ENCODE measurements at places on chromosomes 6 and 20. TPM values are rescaled to one million over a fixed set of nuclear protein-coding genes. Genes with fewer than 3 reads are reported as not detected.
A peak's percentile ranks its signal among the peaks of the same experiment; 100 is the strongest.

Gene DEFB115
- total RNA-seq = not detected

Gene CCM2L
- total RNA-seq = 13.8 TPM

Gene ZBTB46
- total RNA-seq = 24.0 TPM

GRCh38 chr6:161926324-161926723 lies 652.5 kb upstream of the AGPAT4 start:
- DNase-seq = no peak

- no peak for DNase-seq
Measured at GRCh38 chr6:16236631-16237199, 1.7 kb upstream of the GMPR start.

DNA sequence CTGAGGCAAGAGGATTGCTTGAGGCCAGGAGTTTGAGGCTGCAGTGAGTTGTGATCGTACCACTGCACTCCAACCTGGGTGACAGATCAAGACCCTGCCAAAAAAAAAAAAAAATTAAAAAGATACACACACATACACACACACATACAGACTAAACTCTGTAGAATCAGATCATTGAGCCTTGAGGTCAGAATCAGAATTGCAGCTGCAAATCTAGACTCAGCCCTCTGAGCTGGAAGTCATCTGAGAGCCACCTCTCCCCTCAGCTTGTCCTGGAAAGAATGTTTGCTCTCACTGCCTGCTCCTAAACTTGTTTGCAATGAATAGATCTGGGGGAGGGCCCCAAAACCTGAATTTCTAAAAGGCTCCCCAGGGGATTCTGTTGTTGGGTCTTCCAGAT lies 41.4 kb upstream of the ANGPT4 start:
- no peak for DNase-seq

Gene DLL1
- 11.9 TPM for total RNA-seq

GRCh38 chr6:169075915-169076654 lies 177.6 kb downstream of the THBS2 start:
- DNase-seq = no peak

- DNase-seq = no peak
Measured at GRCh38 chr20:39047417-39047985, 85.4 kb downstream of the DHX35 start.

DNA sequence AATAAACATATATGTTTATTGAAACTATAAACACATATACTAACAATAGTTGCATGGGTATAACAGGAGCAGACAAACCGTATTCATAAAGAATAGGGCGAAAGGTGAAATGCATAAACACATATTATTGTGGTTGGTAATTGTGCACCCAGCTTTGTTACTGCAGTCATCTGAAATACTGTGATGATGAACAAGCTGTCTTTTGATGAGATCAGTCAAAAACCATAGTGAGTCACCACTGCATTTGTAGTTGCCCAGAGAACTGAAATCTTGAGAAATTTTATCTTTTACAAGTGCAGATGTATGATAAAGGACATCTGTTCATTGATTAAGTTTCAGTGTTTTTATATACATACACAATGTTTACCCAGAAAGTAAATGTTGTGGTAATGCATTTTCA lies 133.7 kb downstream of the MYO6 start:
- no peak for DNase-seq

Gene LTB
- 18.5 TPM for total RNA-seq

DNA sequence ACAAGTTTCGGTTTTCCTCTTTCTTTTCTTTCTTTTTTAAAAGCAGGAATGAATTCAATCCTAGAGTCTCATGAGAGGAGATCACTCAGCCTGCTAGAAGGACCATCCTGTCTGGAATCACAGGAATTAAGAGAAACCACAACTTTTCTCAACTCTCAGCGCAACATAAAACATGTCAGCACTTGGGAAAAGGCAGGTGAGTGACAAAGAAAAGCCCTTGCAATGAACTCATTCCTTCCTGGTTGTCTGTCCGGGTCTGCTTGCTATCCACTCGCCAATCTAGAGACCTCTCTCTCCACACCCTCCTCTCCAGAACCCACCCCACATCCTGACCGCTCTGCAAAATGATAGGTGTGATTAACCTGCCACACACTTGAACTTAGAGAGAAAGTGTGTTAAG lies 253.8 kb downstream of the LY86 start:
- no peak for DNase-seq

Gene CLPSL2
- not detected for total RNA-seq

DNA sequence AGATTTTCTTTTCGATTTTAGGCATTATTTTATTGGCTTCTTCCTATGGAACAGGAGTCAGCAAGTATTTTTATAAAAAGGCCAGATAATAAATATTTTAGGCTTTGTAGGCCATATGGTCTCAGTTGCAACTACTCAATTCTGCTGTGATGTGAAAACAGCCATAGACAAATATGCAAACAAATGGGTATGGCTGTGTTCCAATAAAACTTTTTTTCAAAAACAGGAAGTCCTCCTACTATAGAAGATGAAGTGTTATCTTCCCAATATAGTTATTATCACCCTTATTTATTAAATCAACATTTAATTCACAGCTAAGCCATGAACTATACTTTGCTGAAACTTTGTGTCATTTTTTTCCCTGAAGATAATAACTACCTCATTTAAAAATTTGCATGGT lies 57.2 kb downstream of the CHD6 start:
- DNase-seq = no peak

GRCh38 chr6:40599555-40599954 lies 12.4 kb upstream of the LRFN2 start:
- DNase-seq = no peak

Gene CST7
- 3.7 TPM for total RNA-seq

GRCh38 chr6:39068391-39068790 lies 19.8 kb downstream of the GLP1R start:
- no peak for DNase-seq

- DNase-seq = no peak
Measured at GRCh38 chr6:132902901-132903300, 88.5 kb downstream of the RPS12 start.

DNA sequence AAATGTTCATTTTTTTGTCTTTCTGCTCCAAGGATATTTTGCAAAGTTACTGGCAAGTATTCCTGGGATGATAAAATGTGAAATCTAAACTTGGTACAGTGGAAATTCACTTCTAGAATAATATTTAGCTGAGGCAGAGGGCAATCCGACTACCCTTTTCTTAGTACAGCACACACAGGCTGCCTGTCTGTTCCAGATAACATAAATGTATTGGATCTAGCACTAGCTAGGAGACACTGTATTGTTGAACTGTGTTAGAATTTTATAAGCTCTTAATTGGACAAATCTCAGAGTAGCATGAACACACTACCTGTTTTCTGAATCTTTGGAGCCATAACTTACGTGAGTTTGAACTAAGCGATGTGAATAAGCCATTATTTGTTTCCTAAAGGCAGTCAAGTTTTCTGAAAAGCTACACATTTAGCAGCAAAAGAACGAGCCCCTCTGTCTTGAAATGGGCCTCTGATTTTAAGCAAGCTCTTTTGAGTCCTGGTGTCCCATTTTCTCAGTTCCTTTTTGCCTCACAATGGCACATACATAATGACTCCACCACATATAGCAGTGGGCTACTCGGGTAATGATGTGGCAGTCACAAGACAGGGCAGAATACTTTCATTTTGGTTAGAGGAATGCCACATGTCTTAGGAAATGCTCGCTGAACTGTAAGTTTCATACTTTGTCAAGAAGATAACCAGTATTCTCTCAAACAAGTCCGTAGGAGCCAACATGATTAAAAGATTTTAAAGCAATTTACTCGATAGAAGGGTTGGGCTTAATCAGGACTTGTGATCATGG lies 116.5 kb upstream of the ESR1 start:
- DNase-seq = no peak

DNA sequence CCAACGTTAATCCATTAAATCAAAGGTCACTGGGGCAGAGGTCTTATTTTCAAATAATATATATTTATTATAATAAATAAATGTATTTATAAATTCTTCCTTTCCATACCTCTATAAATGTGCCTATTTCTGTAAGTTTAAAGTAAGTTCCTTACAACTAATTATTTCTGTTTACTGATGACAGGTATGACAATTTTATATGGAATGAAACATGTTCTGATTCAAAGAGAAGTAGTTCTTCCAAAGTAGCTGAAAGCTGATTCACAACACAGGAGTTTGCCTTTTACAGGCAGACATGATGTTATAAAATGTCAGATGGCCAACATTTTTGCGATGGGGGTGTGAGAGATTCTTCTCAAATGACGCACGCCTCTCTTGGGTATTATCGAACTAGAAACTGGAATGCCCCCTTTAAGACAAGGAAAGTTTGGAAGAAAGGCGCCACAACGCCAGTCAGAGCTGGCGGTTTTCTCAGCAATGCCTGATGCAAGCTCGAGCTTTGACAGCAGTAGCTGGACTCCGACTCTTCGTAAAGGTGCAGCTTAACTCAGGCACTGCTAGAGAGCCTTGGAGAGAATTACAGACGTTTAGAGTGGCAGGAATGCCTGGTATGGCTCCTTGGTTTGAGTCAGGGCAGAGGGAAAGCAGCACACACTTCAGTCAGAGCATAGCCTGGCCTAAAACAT lies 92.1 kb downstream of the FOXC1 start:
- no peak for DNase-seq

DNA sequence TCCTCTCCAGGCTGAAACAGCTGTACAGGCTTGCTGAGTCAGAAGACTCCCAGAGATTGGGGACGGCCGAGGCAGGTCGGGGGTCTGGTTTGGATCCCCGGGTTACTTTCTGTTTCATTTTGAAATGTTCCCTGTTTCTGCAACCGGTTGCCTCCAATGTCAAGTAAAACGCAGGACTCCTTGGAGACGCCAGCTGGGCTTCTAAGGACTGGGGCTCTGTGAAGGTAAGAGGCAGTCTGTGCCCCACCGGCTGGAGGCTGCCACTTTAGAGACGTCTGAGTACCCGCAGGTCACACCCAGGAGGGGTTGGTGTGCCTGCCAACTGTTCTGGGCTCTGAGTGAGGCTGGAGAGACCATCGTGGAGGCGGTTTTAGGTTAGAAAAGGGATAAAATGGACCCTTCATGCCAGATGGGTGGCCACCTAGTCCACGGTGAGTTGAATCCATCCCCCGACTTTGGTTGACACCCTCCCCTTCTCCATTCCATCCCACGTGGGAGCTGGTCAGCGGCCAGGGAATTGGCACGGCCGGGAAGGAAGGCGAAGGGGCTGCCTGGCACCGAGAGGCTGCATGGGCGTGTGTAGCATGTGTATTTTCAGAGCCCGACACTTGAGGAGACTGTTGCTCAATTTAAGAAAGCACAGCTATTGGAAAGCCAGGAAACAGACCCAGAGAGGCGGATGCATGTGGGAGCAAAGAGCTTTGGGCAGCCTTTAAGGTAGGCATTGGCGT lies 240.9 kb downstream of the PHACTR1 start:
- DNase-seq = peak; percentile 76

GRCh38 chr6:160141001-160141726 lies 19.5 kb downstream of the SLC22A1 start:
- no peak for DNase-seq

DNA sequence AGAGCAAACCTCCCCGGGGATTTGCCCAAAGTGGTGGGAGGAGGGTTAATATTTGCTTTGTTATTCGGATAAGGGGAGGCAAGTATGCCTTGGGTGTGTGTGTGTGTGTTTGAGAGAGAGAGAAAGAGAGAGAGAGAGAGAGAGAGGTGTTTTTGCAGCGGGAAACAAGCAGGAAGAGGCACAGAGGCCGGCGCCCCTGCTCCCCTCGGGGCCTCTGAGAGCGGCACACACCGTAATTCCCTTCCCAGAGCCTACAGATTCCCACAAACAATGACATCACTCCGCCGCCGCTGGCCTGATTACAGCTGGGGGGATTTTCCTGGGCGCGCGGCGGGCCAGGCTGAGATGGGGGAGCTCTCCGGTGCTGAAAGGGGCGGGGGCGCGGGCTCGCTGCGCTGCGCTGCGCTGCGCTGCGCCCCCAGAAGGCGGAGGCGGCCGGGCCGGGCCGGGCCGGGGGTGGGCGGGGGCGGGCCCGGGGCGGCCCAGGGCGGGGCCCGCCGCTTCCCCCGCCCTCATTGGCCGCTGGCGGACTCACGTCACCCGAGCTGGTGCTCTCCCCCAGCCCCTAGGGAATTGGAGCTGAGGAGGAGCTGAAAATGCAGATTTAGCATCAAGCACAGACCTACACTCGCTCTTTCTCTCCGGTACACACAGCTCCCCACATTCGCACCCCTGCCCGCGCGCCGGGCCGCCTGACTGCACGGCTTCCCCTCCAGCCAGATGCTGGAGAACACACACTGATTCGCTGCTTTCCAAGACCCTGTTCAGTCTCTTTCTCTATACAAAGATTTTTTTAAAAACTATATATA lies at the start of gene PCSK2:
Gene PCSK2, plus strand, starts transcription at position 631 of the 809 bp plus-strand sequence. CDS start 266 bp downstream, outside the sequence.
- DNase-seq = peak; percentile 63

DNA sequence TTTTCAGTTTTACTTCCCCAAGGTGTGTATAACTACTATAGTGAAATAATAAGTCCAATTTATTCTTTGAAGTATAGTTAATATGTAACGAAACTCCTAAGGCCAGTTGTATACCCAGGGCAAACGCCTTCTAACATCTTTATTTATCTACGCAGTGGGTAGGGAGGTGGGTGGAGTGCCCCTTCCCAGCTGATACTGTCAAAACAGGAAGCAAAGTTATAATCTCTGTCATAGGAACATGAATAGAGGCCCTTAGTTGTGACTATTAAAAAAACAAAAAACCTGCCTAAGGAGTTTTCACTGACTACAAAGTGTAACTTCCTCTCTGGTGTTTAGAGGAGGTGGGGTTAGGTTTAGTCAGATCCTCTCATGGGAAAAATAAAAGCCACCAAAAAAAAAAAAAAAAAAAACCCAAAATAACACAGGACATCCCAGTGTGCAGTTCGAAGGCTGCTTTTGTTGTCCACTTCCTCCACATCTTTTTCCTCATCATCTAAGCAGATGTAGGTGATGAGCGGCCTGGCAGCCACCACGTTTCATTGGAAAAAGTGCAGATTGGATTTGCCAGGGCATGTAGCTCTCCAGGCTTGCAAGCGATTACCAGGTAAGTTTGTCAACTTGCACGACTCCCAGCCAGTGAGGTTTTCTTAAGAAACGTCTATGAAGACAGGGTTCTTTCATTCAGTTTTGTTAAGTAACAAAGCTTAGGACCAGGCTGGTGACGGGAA lies 58.7 kb downstream of the UTRN start:
- DNase-seq = no peak

Gene GNMT
- total RNA-seq = 0.54 TPM

DNA sequence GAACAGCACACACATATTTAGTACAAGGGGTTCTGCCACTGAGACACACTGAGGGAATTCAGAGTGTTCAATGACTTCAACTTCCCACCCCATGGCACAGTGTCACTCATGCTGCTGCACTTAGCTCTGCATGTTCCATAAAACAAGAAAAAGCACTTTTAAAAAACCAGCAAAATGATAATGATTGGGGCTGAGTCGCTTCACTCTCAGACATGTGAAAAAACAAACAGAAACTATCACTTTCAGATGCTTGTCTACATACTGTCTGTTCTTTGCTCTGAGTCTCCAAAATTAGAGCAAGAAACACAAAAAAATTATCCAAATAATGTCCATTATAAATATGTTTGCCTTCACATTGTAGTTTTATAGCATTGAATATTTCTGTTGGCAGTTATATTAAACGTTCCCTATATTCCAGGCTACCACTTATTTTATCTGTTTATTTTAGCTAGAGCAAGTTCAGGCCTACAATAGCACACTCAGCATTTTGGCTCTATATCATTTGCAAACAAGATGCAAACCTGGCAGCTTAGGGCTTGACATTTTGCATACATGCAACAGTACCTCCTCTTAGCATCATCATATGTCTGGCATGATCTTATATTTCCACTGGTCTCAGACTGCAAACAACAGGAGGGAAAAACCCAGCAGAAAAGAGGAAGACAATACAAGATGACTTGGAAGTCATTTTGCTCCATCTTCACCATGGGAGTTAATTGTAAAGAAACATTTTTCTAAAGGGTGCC lies 398.8 kb downstream of the HACE1 start:
- no peak for DNase-seq

GRCh38 chr20:15857173-15857784 lies 716.0 kb downstream of the KIF16B start:
- DNase-seq = no peak

- DNase-seq = no peak
Measured at GRCh38 chr6:105188251-105188650, 8.4 kb upstream of the POPDC3 start.
